ENCODE measurements at places on chromosomes 3 and 15.

GRCh38 chr3:144107923-144108322, 136.3 kb downstream of the DIPK2A start:
- no peak for DNase-seq

- no peak for DNase-seq
Observed at GRCh38 chr3:64987726-64988125, 299.9 kb upstream of the ADAMTS9 start.

GRCh38 chr3:63365671-63366070, 87.6 kb downstream of the SYNPR start:
- DNase-seq: no peak

- no peak for DNase-seq
Observed at GRCh38 chr15:52191207-52191606, at the start of gene GNB5. Gene GNB5, minus strand, starts transcription at chr15:52191392. Its CDS starts 6,716 bp downstream, at chr15:52184676.

DNA sequence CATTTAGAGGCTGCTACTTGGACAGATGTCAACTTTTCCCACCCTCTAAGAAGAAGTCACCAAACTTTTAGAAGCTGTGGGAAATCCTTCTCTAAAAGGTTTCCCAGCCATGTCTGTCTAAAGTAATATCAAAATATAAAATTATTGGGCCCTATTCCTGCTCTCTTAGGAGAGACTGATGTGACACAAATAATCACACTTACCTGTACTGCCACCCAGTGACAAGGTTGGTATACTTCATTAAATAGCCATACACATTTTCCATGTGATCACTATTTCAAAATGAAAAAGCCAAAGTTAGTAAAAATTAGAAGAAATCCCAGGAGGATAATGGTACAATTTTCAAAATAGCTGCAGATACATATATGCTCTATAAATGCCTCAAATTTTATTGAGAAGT, 12.6 kb downstream of the OSBPL11 start:
- DNase-seq: no peak

GRCh38 chr3:77039606-77040171, at the start of gene ROBO2:
Gene ROBO2, plus strand, starts transcription at chr3:77040099. Its CDS starts 687 bp downstream, at chr3:77040786.
- DNase-seq: no peak

- no peak for DNase-seq
Observed at GRCh38 chr3:39327053-39327745, 2.3 kb upstream of the CCR8 start.

DNA sequence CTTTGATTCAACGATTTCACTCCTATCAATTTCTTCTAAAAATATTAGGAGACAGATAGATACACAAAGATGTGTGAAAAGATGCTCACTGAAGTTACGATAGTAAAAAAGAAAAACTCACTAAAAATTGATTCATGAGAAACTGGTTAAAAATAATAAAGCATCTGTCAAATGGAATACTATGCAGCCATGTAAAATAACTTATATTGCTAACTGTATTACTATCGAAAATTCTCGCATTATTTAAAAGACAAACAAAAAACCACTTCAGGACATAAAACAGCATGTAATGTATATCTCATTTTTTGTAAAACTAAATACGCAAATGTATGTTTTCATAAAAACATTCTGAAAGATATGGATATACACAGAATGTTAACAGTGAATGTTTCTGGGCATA, 33.4 kb upstream of the LDHAL6B start:
- DNase-seq: no peak

DNA sequence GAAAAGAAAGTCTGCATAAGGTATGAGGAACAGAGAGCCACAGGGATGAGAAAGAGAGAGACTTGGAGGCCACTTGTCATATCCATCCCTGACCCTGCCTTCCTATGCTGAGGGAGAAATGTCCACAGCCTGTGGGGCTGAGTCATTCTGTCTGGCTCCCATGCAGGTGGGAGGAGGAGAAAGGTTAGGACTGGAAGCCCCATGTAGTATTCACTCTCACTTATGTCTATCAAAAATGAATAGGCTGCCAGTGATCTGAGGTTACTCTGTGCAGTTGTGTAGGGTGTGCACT, 71.3 kb downstream of the RAB11A start:
- DNase-seq: no peak

DNA sequence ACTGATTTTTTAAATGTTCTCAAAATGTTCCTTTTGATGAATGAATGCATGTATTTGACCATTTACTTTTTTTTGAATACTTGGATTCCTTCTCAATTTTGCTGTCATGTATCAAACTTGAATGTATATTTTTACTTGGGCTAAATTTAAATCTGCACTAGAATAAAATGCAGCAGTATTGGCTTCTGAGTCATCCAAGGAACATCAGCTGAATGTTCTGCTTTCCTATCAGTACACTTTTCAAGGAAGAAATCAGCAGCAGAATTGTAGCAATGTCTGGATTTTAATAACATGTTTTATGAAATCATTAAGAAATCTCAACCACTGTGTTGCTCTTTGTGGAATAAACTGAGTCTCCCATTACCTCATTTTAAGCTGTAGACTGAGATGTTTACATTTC, 57.0 kb upstream of the COL6A6 start:
- no peak for DNase-seq

DNA sequence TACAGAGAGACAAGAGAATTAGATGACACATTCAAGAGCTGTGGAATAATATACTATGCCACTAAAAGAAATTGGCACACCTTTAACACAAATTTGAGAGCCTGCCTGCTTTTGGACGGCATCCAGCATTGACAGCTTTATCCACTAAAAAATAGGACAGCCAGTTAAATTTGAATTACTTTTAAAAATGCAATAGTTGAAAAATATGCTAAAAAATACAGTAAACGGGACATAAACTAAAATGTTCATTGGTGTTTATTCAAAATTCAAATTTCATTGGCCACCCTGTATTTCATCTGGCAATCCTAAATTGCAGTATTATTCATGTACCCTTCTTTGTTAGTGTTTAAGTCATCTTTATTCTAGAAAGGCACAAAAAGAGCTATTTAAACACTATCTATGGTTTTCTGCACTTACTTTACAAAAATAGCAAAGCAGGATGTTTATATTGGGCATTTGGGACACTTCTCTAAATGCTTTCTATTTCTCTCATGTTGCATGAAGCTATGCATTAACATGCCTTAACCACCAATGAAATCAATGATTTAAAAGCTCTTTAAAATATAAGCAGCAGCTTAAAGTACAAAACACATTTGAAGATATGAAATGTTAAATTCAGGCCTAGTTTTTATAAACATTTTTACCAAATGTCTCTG, 160.1 kb downstream of the NEK10 start:
- DNase-seq: no peak

DNA sequence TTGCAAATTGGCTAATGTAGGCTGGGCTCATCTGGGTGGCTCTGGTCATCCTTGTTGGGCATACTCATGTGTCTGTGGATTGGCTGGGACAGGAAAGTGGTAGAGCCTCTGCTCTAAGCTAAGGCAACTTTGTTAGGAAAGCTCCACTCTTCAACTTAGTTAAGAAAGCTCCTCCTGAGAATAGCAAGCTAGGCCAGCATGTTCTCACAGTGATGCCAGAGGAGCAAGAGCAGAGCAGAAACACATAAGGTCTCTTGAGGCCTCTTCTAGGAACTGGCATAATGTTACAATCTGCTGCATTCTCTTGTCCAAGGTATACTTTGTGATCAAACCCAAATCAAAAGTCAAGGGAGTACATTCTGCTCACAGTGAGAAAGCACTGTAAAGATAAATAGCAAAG, 158.6 kb upstream of the RORA start:
- DNase-seq: no peak

DNA sequence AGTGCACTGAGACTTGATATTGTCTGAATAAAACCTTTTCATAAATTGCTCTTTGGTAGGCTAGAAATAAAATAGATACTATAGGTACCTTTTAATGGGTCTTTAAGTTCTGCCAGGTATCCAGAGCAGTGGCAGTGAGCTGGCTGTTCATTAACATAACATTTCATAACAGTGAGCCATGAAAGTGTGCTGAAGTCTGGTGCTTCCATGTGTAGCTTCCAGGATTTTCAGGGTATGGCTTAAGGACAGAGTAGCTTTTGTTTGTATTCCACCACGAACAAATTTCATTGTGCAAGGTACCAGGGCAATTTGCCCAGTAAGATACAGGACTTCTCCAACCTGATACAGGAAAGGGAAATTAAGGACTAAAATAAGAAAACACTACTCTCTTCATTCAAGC, 124.7 kb upstream of the NANOGP8 start:
- DNase-seq: no peak

DNA sequence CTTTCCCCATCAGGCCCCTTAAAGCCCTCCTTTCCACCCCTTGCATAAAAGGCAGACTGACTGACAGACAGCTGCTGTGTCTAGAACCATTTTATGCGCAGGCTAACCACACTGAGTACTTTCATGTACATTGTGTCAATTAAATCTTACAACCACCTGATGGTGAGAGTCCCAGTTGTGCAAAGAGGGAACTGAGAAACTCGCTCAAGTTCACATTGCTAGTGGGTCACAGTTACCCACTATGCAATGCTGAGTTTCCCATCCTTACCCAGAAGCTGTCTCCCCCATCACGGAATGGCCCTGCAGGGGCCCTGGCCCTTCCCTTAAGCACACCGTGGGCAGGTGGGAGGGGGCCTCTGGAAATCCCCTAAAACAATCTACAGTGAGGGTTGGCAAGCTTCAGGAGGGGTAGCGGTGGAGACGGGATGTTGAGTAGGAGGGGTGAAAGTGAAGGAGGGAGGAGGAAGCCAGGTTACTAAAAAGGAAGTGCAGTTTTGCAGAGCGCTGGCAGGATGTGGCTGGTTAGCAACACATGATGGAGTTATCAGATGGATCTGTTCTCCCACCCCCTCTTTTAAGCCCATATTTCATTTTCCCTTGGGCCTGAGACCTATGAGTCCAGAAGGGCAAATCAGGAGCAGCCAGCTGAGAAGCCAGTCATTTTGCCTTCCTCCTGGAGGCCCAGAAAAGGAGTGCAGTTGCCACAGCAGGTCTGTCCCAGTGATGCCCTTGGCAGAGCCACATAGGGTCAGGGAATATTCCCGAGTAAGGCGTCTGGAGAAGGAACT, 30.0 kb downstream of the STARD5 start:
- DNase-seq: peak; percentile 89

DNA sequence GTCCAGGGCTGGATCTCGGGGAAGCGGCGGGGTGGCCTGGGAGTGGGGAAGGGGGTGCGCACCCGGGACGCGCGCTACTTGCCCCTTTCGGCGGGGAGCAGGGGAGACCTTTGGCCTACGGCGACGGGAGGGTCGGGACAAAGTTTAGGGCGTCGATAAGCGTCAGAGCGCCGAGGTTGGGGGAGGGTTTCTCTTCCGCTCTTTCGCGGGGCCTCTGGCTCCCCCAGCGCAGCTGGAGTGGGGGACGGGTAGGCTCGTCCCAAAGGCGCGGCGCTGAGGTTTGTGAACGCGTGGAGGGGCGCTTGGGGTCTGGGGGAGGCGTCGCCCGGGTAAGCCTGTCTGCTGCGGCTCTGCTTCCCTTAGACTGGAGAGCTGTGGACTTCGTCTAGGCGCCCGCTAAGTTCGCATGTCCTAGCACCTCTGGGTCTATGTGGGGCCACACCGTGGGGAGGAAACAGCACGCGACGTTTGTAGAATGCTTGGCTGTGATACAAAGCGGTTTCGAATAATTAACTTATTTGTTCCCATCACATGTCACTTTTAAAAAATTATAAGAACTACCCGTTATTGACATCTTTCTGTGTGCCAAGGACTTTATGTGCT, 527 bp downstream of the B2M start:
- peak; percentile 61 for DNase-seq

DNA sequence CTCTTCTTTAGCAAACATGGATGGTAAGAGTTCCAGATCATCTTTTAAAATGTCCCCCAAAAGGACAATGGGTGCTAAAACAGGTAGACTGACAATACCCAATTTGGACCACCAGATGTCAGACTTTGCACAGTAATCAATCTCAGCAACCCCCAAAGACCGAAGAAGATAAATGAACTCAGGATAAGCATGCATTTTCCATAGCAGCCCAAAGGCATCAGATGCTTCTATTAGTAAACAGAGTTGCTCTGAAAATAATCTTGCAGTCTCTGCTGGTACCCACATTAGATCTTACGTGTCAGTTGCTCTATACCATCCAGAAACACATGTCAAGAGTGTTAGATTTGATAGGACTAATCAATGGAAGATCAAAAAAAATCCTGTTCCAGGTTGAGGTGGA, 20.6 kb downstream of the MYH15 start:
- peak; percentile 40 for DNase-seq

DNA sequence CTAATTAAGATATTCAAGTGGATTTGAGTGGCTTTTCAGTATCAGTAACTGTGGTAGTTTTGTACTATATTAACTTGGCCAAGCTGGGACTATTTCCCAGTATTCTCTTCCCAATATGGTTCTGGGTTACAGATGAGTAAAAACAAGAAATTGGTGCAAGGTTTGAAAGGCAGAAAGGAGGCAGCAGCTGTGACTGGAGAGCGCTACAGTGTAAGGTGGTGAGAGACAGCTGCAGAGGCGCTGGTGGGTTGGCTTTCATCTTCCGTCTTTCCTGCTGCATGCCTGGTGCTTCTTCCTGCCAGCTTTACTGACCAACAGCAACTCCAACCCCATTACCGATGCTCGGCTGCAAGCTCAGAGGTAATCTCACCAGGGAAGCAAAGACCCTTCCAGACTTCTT, 9.8 kb downstream of the DPH3 start:
- DNase-seq: no peak

- DNase-seq: no peak
Observed at GRCh38 chr3:159796226-159796625, 192.4 kb upstream of the IL12A start.

DNA sequence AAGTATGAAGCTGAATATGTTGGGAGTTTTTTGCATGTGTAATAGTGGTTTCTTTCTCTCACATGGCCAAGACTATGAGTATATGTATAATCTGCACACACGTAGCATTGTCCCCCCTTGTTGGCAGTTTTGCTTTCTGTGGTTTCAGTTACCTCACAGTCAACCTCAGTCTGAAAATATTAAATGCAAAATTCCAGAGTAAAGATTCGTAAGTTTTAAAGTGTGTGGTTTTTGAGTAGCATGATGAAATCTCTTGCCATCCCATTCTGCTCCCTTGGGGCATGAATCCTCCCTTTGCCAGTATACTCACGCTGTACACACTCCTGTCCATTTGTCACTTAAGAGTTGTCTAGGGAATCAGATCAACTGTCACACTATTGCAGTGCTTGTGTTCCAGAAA, 742.0 kb upstream of the CCDC54 start:
- DNase-seq: no peak

DNA sequence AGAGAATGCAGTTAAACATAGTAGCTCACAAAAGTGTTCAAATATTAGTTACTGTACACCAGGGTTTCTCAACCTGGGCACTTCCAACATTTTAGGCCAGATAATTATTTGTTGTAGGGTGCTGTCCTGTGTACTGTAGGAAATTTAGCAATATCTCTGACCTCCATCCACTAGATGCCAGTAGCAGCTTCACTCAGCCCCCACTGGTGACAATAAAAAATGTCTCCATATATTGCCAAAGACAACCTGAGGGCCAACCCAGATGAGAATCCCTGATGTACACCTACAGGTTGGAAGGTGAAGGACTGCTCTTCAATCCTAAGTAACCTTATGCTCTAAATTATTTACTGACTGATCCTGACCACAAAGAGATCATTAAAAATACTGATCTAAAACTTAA, 32.5 kb downstream of the DCUN1D1 start:
- no peak for DNase-seq

- no peak for DNase-seq
Observed at GRCh38 chr15:35630532-35630931, 84.6 kb upstream of the DPH6 start.

GRCh38 chr3:59908701-59909100, 858.9 kb upstream of the CFAP20DC start:
- no peak for DNase-seq

GRCh38 chr3:11009898-11010297, 17.4 kb downstream of the SLC6A1 start:
- DNase-seq: no peak

- no peak for DNase-seq
Observed at GRCh38 chr15:31563001-31563400, 236.4 kb downstream of the KLF13 start.

All from central memory CD4-positive, alpha-beta T cell (primary cell).